Right lung (tissue), 10 donors: ENCODE measurements at places on chromosomes 6 and 20. TPM values are rescaled to one million over a fixed set of nuclear protein-coding genes. Genes with fewer than 3 reads are reported as not detected.

EPPIN gene
- 0.24 TPM for polyA plus RNA-seq

TUBB2B gene
- polyA plus RNA-seq: 6.9 TPM

DNA sequence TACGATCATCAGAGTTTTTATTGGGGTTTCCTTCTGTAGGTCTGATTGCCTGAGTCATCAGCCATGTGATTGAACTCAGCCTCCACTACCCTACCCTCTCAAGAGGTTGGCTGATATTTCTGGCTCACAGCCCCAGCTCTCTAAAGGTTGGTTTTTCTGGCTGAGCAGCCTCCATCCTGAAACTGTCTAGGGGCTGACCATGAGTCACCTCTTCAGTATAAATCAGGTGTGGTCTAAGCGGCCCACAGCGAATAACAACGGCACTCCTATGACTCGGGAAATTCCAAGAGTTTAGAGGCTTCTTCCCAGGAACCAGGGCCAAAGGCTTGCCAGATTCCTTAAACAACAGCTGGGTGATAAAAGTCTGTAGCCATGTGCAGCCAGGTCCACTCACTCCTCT lies 115.5 kb downstream of the SOD2 start:
- no peak for DNase-seq

- DNase-seq: no peak
Observed at GRCh38 chr6:109192865-109193264, 97.6 kb downstream of the CEP57L1 start.

UNC5CL gene
- 4.8 TPM for polyA plus RNA-seq

FAXC gene
- polyA plus RNA-seq: 10.5 TPM
